Natural killer cell treated with Interleukin-12 subunit alpha and Interleukin-12 subunit beta and Interleukin-15 and Interleukin-18, amount 100 ng/mL, for 72 hours (primary cell): ENCODE measurements at places on chromosomes 12 and 14.

DNA sequence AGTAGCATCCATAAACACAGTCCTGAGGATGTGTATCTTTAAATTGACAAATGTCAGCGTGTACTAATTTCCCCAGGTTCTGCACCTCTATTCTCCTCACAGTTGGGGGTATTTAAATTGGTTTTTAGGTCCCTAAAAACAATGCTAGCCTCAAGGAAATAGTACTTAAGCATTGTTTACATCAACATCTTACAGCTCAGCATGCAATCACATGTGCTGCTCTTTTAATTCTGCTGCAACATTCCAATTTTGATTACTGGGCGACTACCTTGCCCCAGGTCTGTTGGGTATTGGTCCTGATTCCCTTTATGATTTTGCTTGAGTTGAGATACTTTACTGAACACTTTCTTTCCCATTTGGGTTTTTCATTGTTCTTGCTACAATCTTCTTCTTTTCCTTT is 616.6 kb downstream of the CCER1 start:
- no peak for DNase-seq

DNA sequence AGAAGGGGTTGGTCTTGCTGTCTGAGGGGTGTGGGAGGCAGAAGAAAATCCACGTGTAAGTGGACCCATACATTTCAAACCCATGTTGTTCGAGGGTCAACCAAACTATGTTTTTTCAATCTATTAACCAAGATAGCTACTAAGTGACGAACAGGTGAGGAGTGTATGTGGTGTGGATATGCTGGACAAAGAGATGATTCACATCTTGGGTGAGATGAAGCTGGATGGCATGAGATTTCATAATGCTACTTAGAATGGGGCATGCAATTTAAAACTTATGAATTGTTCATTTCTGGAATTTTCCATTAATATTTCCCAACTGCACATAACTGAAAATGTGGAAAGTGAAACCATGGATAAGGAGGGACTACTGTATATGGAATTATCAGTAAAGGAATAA is 17.9 kb upstream of the KTN1 start:
- DNase-seq: no peak

- no peak for DNase-seq
Observed at GRCh38 chr12:98893126-98893674, 248.1 kb downstream of the APAF1 start.

- no peak for DNase-seq
Observed at GRCh38 chr12:58359084-58359483, 417.7 kb downstream of the ATP23 start.

GRCh38 chr12:106644335-106645073 is 61.7 kb downstream of the RFX4 start:
- DNase-seq: no peak

DNA sequence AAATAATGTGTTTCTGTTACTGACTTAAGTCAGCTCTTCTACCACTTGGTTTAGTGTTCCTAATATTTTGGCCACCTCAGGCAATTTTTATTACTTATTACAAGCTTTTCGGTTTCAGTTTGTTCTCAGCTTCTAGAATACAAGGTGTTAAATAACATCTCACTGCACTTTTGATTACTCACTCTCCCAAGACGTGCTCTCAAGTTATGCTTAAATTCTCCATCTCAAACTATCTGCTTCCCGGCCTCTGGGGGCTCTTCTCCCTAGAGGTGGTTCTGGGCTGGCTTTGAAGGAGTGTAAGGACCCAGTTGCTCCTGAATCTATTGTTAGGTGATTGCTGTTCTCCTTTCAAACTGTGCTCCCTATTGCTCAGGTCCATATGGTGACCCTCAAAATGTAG is 193.9 kb upstream of the DDHD1 start:
- no peak for DNase-seq

- no peak for DNase-seq
Observed at GRCh38 chr14:75430116-75430515, 2.3 kb downstream of the JDP2 start.

DNA sequence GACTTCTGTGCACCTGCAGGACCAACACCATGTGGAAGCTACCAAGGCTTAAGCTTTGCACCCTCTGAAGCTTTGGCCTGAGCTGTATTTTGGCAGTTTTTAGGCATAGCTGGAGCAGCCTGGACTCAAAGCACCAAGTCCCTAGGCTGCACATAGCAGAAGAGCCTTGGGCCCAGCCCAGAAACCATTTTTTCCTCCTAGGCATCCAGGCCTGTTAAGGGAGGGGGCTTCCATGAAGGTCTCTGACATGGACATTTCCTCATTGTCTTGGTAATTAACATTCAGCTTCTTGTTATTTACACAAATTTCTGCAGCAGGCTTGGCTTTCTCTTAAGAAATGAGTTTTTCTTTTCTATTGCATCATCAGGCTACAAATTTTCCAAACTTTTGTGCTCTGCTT is 475.8 kb upstream of the FLRT2 start:
- DNase-seq: no peak

DNA sequence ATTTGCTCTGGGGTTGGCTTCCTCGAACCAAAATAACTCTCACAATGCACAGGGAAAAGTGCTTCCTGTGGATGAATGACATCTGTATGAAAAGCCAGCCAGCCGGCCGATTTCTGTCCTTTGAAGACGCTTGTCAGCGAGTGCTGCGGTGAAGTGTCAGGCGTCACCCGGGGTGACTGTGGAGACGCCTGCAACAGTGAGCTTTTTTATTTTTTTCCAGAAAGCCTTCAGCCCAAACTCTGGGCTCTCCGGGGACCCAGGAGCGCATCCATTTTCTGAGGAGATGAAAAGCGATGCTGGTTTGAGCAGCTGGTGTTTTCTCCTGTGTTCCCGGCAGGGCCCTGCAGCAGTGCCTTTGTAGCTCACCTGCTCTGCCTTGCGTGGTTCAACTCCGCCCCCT is 147.9 kb upstream of the MYL2 start:
- DNase-seq: no peak

DNA sequence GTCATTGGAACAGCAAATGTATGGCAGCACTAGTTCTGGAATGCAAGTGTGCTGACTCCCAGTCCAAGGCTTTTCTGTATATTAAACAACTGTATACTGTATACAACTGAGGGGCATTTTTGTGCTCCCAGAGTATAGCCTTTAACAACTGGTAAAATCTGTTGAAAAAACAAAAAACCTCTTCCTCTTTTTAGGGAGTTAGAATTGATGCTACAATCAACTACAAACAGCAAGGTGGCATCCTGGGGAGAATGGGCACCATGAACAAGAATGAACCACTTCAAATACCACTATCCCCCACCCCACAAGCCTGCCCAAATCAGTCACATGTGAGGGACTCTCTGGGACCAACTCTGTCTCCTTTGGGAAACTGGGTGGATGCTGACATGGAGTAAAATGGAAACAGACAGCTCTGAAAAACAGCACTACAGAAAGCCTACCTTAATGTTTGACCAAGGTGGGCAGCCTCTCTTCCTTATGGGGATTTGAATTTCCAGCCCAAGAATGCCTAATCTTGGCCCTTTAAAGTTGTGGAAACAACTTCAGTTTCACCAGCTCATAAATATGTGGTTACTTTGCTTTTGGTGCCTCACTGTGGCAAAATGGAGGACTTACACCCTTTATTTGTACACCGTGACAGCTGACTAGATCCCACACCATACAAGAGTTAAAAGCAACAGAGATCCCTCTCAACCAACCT is 7.5 kb downstream of the VTI1B start:
- DNase-seq: no peak

- DNase-seq: no peak
Observed at GRCh38 chr14:72512281-72512680, 381.6 kb downstream of the DPF3 start.

DNA sequence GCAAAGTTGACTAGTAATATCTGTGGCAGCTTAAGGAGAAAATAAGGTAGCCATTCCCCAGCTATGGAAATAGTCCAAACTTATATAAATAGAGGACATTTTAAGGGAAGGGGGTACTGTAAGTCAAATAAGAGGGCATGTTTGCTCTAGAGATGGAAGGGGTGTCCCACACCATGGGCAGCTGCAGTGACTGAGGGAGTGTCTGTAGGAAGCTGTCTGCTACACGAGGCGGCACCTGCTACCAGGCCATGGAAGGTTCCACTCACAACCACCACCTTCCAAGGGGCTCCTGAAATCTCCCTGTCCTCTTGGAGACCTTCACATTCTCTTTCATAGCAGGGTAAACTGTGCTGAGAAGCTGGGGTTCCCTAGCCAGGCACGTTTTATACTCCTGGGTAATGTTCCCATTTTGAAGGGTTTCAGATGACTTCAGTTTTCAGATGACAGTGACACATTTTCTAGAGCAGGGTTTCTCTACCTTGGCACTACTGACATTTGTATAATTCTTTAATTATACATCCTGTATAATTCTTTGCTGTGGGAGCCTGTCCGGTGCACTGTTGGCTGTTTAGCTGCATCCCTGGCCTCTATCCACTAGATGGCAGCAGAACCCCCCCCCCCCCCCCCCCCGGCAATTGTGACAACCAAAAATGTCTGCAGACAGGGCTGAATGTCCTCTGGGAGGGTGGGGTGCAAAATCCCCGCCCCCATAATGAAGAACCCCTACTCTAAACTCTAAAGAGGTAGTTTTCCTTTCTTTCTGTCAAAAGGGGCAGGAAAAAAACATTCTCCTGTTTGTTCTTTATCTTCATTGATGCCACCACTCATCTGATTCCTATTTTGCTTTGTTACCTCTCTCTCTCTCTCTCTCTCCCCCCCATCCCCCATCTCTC is 11.6 kb upstream of the SMCO2 start:
- no peak for DNase-seq

DNA sequence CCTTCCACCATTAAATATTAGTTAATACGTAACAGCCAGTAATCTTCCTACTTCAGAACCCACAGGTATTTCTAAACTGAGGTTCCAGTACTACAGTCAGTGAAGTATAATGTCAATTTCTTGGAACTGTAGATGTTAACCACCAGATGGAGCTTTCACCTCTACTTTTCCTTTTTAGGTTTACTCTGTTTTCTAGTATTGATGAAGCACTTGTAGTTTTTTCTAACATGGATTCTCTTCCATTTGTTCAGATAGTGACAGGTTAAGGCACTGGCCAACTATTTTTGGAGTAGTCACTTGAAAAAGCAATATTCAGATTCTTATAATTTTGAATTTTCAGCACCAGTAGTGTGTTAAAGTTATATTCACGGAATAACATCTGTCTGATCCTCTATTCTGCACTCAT is 4.6 kb upstream of the SEC23A start:
- DNase-seq: no peak

GRCh38 chr12:13196130-13196921 is at the start of gene EMP1:
Gene EMP1 (plus strand): TSS chr12:13196726. CDS start chr12:13211511, 14,785 bp downstream.
- no peak for DNase-seq

- DNase-seq: no peak
Observed at GRCh38 chr12:131509701-131510100, 201.2 kb upstream of the SFSWAP start.

GRCh38 chr12:9943240-9943639 is 11.1 kb upstream of the CLEC2A start:
- DNase-seq: no peak

DNA sequence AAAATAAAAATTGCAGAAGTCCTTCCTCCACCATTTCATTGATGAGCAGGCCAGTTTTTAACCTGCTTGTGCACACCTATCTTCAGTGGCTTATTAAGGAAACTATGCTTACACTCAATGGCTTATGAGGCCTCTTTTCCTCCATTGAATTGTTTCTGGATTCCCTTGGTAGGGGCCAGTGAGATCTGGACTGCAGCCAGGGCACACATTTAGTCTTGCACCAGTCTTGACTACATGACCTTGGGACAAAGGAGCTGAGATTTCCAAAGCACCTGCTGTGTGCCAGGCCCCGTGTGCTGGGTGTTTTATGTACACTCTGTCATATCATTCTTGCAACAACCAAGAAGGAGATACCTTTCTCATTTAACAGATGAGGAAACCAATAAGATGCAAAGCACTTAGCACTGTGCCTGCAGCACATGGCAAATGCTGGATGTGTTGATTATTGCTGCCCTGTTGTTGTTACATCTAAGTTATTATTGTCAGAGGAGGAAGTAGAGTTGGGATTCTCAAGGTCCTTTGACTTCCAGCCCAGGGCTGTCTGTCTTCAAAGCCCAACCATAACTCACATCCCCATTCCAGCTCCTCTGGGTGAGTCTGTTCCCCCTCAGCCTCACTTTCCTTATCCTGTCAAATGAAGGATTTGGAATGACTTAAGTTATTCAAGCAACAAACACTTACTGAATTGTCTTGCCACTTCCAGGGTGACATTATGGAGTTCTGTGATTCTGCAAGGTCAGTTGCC is 31.6 kb upstream of the RIN3 start:
- no peak for DNase-seq

DNA sequence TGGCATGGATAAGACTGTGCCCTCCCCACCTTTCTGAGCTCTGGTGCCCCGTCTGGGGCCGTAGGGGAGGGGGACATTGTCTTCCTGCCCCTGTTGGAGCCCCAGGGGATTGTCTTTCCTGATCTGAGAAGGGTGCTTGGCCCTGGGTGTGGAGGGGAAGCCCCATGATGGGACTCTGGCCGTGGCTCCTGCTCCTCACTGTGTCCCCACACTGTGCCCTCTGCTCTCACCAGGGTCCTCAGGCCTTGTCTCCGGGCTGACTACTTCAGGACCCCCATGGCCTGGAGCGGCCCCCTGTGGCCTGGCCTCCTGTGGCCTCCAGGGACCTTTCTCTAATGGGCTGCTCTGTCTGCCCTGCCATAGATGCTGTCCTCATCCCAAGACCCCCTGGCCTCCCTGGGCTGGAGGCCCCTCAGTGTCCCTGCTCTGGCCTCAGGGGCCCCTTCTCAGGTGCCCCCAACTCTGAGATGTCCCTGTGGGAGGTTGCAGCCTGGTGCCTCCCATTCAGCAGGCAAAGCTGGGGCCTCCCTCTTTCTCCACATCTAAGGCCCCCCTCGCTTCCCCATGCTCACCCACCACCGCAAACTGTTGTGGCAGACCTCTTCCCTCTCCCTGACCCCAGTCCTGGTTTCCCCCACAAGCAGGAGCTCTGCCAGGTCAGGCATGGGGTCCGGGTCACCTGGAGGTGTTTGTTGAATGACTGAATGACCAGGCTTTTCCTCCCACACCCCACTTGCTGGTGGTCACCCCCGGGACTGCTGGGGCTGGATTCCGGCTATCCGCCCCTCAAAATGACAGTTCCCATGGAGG is 4.0 kb downstream of the KIF26A start:
- peak; percentile 41 for DNase-seq

- no peak for DNase-seq
Observed at GRCh38 chr14:69072584-69072983, 80.3 kb downstream of the DCAF5 start.
